Left lobe of liver (tissue), 2 donors: ENCODE measurements at places on chromosomes 3 and 15. TPM values are rescaled to one million over a fixed set of nuclear protein-coding genes. Genes with fewer than 3 reads are reported as not detected.

- DNase-seq = peak; percentile 41
Measured at GRCh38 chr3:126364731-126365301, 7.6 kb upstream of the KLF15 start.

The GOLGA6D gene
- 0.45 TPM for total RNA-seq

DNA sequence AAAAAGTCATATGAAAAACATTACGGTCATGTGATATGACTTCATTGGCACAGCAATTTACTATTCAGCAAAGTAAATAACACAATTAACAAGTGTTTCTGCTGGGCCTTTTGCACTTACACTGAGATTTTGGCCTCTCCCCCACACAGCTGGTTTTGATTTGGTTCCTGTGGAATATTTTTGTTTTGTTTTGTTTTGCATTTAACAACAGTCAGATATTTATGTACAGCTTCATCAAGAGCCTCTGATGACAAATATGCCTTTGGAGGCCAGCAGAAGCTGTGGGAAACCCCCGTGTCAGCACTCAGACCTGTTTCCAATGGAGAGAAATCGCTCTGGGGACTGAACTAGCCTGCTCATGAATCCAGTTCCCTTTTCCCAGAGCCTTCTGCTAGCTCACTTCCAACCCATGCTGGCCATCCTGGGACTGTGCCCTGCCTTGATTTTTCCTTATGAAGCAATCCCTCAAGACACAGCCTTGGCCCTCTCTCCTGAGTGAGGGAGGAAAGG, 161.9 kb downstream of the ATG7 start:
- DNase-seq = no peak

The TMED3 gene
- total RNA-seq = 5.9 TPM

DNA sequence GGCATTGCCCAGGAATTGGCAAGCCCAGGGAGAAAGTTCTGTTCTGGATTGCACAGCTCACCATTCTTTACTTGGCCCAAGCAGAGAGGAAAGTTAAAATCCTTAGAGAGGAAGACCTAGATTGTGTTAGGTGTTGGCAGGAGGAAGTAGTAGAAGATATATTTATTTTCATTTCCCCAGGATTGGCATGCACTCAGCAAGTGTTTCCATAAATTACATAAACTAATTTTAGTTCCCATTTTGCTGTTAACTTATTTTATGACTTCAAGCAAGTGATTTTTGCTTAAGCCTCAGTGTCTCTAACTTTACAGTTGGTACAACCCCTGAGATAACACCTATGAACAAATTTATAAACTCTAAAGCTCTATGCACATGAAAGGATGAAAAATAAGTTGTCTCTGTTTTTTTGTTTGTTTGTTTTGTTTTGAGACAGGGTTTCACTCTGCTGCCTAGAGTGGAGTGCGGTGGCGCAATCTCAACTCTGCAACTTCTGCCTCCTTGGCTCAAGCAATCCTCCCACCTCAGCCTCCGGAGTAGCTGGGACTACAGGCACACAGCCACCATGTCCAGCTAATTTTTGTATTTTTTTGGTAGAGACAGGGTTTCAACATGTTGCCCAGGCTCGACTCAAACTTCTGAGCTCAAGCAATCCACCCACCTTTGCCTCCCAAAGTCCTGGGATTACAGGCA, 31.2 kb upstream of the TOP2B start:
- DNase-seq = no peak

GRCh38 chr3:27960133-27960532, 238.0 kb upstream of the EOMES start:
- DNase-seq = no peak

GRCh38 chr3:95905182-95905581, 909.2 kb upstream of the EPHA6 start:
- DNase-seq = no peak

GRCh38 chr3:22988566-22988965, 214.6 kb upstream of the UBE2E2 start:
- DNase-seq = no peak

DNA sequence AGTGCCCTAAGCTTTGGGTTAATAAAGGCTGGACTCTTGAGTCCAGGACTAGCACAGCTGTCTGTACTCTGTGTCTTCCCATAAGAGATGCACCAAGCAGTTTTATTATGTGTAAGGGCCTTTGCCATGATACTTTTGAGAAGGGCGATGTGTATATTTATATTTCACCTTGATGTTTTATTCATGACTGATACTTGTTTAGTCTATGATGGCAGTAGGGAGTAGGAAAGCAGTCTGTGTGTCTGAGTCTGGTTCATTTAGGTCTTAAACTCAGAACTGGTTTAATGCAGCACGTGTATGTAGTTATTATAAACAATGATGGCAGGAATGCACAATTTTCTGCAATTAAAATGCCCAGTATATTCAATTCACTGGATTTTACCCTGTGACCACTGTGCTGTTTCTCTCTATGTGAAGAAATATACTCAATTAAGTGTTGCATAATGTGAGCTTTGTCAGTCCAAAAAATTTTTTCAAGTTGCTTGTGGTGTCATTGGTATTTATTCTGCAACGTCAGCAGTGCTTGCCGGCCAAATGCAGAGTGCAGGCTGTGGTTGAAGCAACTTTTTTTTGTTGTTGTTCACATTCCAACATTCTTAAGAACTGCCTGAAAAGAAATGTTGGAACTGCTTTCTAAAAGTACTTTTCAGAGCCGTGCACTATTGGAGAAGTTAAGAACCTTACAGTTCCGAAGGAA, 423.7 kb upstream of the SEMA6D start:
- peak; percentile 77 for DNase-seq

GRCh38 chr15:77421370-77421700, 647 bp downstream of the HMG20A start:
- no peak for DNase-seq

The SLCO2A1 gene
- 7.4 TPM for total RNA-seq

The TRH gene
- total RNA-seq = not detected

DNA sequence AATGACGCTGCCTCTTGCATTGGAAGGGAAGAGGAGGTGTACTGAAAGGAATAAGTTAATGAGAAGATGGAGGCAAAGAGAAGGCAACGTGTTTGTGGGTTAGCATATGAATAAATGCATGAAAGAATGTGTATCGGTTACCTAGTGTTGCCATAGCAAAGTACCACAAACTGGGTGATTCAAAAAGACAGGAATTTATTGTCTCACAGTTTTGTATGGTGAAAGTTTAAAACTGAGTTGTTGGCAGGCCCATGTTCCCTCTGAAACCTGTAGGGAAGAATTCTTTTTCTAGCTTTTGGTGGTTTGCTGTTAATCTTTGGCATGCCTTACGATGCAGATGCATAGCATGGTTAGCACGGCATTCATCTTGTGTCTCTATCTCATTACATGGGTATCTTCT, 729.9 kb downstream of the MECOM start:
- no peak for DNase-seq

GRCh38 chr3:36591959-36592358, 172.4 kb downstream of the DCLK3 start:
- no peak for DNase-seq

The LRRC31 gene
- total RNA-seq = 1.7 TPM

The PLD1 gene
- 15.2 TPM for total RNA-seq

- DNase-seq = no peak
Measured at GRCh38 chr15:83991163-83991562, 244.4 kb upstream of the GOLGA6L4 start.

DNA sequence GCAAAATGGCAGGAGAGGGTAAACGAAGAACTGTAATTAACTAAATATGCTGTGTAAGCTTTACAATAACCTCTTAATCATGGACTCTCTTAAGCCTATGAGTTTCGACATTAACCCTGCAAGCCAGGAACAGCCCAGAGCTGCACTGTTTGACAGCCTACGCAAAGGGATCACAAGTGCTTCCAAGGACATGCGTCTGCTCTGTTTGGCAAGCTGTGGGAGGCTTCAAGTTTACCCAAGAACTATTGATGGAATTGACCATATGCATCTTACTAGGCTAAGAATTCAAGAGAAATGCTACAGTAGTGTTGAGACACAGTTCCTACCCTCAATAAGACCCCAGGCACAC, 66.0 kb downstream of the PDZRN3 start:
- DNase-seq = no peak

The ZIC1 gene
- total RNA-seq = 21.7 TPM

- no peak for DNase-seq
Measured at GRCh38 chr15:74884428-74885223, 5.2 kb upstream of the MPI start.

The CPN2 gene
- 159 TPM for total RNA-seq

The CDCP1 gene
- total RNA-seq = 0.53 TPM

DNA sequence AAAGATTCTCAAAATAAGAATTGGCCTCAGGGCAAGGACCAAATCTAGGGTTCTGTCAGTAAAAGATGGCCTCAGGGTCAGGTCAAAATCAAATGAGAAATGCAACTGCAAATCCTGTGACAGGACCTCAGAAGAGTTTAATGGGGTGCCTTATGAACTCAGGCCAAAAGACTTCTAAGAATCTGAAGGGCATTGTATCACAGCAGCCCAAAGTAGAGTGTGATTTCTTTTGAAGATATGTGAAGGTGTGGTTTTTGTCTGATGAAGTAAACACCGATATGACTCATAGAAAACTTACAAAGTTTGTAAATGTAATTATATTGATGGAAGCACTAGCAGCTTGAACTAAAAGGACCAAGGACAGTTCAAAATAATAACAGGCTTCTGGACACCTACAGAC, 966.1 kb downstream of the AGBL1 start:
- no peak for DNase-seq

DNA sequence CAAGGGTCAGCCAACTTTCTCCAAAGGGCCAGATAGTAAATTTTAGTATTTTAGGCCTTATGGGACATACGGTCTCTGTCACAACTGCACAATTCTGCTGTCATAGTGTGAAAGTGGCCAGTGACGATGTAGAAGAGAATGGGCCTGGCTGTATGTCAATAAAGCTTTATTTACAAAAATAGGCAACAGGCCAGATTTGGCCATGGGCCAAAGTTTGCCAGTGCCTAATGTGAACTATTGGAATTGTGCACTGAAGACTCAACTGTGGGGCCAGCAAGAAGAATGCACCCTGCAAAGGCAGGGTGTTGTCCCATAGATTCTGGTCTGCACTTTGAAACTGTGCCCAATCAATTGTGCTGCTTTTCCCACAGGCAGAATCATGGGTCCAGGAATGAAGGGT, 69.4 kb upstream of the PRR23E start:
- no peak for DNase-seq

- DNase-seq = no peak
Measured at GRCh38 chr3:128518587-128519490, 25.8 kb upstream of the GATA2 start.

The RETNLB gene
- total RNA-seq = not detected

GRCh38 chr3:166405896-166406295, 568.7 kb upstream of the BCHE start:
- no peak for DNase-seq

The C3orf70 gene
- 0.28 TPM for total RNA-seq

The CNTN3 gene
- total RNA-seq = 5.7 TPM

DNA sequence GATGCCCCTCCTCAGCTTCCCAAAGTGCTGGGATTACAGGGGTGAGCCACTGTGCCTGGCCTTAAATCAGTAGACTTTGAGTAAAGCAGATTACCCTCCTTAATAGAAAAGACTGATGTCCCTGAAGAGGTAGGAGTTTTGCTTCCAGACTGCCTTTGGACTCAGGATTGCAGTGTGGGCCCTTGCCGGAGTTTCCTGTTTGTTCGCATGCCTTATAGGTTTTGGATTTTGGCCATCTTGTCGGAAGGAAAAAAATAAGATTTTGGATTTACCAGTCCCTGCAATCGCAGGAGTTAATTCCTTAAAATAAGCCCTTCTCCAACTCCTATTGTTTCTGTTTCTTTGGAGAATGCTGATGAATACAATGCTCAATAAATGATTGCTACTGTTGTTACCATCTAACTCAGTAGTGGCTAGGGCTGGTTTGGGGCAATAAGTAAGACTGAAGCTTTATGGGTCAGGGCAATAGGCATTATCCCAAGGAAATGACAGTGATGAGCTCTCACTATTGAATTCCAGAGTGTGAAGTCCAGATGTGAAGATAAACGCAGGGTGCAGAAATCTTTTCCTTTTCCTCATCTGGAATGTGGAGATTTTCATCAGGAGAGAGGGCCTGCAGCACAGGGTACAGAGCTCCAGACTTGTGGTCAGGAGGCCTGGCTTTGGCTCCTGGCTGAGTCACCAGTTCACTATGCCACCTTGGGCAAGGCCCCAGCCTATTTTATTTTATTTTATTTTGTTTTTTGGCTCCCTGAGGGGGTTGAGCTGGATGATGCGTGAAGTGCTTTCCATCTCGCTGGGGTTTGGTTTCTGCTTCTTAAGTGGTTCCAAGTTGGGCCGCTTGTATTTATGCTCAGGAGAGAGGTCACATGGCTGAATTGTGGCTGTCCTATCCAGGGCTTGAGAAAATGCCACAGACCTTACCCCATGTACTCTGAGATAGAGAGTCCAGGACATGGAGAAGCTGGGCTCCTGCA, 25.3 kb downstream of the FOXL2 start:
- DNase-seq = no peak

The TEX55 gene
- total RNA-seq = not detected

The CCR4 gene
- 0.33 TPM for total RNA-seq

- no peak for DNase-seq
Measured at GRCh38 chr15:95261546-95261945, 1030.2 kb downstream of the MCTP2 start.

The NR1I2 gene
- total RNA-seq = 206 TPM
